ENCODE measurements at places on chromosomes 11 and 22.

GRCh38 chr11:126347751-126348668 is 7.5 kb upstream of the ST3GAL4 start:
- no peak for DNase-seq

DNA sequence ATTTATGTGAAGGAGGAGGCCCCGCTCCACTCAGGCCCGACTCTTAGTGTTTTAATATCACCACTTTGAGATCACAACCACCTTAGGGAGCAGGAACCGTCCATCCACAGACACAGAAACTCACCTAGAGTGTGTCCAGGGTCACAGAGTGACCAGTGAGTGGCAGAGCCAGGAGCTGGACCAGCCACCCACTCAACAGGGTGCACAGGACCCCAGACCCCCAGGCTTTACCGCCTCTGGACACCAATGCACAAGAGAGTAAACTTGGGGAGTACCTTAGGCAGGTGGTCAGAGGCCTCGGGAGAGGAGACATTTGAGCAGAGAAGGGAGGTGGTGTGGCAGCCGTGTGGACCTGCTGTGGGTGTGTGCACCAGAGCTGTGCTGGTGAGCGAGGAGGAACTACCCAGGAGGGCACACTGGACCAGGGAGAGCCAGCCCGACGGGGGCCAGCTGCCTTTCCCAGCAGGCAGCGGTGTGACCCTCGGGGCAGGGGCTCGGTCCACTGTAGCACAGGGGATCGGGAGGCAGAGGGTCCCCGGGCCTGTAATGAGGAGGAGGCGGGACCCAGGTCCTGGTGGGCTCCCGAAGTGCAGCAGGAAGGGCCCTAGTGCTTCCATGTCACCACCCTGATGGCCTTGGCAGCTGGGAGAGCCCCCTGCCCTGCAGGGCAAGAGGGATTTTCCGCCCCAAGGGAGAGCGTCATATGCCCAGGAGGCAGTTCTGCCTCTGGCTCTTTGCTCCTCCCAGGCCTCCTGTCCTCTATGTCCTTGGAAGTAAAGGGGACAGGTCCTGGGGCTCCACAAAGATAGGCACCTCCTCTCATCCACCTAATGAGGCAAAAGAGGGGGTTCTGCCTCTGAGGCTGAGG is 7.5 kb upstream of the NLRP6 start:
- no peak for DNase-seq

GRCh38 chr11:125679397-125679796 is 1.2 kb downstream of the ACRV1 start:
- DNase-seq = no peak

DNA sequence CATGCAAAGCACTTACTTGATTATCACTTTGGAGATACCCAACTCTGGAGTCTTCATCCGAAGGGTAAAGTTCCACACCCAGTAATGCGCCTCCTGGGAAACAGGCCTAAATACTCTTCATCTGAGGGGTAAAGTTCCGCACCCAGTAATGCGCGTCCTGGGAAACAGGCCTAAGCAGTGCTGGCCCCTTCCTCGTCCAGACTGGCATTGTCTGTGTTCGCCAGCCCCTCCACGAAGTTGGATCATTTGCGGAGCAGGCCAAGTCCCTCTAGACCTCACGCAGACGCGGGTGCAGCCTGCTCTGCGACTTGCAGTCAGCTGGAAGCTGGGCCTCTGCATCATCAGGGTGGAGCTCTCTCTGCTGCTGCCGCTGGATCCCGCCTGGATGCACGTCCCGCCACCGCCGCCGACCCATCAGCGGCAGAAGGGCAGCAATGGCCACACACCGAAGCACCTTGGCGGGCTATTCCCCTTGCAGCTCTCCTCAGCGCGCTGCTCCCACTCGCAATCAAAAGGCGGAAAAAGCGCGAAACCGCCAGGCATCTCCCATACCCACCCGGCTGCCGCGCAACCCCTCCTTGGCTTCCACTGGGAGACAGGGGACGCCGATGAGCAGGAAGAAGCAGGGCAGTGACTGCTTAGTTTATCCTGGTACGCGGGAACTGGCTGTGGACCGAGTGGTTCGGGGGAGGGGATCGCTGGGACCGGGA is 34.1 kb upstream of the GLYATL1 start:
- peak; percentile 77 for DNase-seq

DNA sequence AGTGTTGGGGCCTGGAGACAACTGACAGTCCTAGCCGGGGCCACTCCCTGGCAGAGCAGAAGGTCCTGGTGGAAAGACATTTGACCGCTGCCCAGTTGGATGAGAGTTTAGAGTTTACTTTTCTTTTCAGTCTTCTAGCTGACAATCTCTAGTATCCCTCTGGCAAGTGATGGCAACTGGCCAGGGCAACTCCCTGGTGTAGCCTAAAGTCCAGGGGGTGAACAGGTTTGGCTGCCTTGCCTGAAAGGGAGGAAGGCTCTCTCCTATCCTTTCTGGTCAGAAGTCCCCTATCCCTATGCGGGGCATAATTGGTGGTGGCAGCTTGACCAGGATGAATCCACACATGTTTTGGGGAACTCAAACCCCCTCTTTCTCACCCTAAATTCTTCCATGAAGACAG is 16.8 kb upstream of the MSANTD2 start:
- no peak for DNase-seq

DNA sequence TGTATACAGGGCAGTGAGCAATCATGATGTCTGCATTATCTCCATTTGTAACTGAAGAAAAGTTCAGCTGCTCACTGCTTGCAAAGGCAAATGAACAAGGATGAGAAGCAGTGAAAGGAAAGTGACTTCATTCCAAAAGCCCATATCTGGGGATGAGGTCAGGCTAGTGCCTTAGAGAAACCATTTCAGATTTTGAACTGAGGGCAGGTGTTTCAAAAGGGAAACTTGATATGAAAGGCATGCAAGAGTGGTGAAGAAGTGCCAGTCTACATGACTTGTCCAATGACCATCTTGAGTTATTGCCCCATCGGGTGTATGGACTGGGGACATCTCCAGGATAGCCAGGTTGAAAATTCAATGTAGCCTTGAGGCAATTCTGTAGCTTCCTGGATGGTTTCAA is 7.3 kb upstream of the APOL4 start:
- DNase-seq = no peak

GRCh38 chr11:121352251-121352891 is 59.8 kb downstream of the SC5D start:
- DNase-seq = no peak

DNA sequence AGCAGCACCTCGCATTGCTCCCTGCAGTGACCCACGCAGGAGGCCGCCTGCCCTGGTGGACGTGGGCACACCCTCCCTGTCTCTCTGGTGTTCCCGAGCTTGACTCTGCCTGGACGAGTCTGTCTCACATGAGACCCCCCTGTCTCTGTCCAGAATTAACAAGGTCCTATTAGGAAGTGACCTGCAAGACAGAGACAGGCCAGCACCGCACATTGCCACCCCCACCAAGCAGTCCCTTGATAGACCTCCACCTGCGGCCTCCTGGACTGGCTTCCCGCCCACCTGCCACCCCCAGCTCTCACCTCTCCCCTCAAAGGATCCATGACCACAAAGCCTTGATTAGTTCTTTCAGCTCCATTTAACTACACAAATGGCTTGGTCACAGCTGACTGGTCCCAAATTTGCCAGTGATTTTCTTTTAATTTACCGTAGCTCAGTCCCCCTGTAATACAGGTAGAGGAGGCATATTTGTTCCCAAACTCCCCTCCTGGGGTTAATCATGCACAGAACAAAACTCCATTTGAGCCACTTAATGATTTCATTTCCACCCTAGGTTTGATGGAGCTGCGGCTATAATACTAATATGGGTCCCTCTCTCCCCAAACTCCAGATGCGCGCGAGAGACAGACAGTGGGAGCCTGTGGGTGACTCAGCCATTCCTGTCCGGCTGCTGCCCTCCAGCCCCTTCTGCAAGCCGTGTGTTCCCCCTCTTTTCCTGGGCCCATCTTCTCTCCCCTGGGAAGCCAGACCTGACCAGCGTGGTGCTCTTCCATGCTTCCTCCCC is 11.2 kb downstream of the SPATA19 start:
- DNase-seq = no peak

DNA sequence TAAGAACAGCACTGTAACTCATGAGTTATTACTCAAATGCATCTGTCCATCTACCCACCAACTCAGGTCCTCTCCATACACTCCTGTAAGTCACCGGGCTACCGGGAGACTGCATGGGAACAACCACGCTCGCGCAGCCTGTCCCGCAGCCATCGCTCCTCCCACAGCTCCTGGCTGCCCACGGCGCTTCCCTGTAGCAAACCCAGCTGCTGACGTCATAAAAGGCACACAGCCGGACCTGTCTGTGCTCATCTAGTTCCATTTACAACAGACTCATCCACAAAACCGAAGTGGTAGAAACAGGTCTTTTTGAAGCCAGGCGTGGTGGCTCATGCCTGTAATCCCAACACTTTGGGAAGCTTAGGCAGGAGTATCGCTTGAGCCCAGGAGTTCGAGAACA is 23.4 kb upstream of the PACSIN2 start:
- no peak for DNase-seq
